Astrocyte of the spinal cord (primary cell): ENCODE measurements at places on chromosomes 7 and 10.
A peak's percentile ranks its signal among the peaks of the same experiment; 100 is the strongest.

DNA sequence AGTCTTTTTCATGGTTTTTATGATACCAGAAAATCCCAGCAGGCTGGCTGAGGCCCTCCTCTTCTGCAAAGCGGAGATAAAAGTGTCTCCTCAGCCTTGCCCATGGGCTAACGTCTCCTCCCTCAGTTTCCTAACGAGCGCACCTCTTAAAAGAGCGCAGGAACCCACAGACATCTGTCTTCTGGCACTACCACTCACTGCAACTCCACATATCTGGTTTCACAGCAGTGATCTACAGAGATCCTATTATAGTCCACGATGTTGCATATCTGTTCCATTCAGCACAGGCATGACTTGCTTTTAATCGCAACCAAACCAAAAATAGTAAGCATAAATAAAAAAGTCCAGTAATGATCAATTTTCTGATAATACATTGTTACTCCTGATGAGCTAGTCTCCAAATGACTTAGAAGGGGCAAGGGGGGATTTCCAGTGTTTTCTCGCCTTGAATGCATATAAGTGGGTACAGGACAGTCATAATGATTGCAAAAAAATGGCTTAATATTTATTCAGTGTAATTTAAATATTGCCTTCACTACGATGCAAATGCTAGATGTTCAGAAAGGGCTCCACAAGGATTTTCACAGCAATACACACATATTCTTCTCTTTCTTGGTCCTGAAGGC is 20.9 kb downstream of the ANKRD22 start:
- no peak for DNase-seq

DNA sequence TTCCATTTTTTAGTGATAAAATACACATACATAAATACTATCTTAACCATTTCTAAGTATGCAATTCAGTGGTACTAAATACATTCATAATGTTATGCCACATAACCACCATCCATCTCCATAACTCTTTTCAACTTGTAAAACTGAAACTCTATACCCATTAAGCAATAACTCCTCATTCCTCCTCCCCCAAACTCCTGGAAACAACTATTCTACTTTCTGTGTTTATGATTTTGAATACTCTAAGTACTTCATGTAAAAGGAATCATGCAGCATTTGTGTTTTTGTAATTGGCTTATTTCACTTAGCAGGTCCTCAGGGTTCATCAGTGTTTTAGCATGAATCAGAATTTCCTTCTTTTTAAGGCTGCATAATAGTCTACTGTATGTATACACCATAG is 131.8 kb downstream of the TES start:
- no peak for DNase-seq

GRCh38 chr7:41559426-41559825 is 143.5 kb downstream of the INHBA start:
- no peak for DNase-seq

DNA sequence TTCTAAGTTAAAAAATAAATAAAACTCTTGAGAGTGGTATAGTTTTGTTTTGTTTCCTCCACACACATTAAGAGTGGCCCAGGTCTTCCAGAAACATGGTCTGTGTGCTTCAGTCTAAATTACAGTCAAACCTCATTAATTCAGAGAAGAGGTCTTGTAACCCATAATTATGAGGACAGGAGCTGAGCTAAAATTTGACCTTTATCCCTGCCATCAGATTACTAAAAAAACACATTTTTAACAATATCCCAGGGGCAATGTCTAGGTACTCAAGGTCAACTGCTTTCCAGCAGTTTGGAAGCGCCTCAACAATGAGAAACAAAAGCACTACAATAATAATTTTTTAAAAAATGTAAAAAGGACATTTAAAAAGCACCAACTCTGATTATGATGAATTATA is 184.1 kb upstream of the PFKP start:
- no peak for DNase-seq

DNA sequence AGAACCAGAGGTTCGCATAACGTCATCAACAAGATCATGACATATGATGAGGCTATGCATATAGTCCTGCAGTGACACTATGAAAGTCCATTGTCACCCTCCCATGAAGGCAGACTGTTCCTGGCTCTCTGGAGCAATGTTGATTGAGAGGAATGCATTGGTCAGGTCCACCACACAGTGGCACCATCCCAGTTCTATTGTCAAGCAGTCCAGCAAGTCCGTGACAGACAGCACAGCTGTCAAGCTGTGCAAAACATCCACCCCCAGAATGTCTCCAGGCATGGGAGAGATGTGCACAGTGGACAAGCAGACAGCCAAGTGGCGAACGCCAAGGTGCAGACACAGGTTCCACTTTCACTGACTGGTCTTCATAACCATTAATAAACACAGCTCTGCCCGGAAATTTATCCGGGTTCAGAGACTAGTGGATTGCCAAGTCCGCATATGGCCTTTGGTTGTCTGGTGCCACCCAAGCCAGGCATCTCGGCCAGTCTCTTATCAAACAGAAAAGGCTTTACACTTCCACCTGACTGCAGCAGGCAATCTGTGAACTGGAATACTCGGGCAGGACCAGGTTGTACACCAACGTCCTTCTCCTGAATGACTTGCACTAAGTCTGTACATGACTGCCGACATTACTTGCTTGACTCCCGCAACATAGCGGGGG is 7.2 kb downstream of the RNF133 start:
- no peak for DNase-seq

GRCh38 chr7:34991938-34992840 is 45.1 kb downstream of the DPY19L1 start:
- DNase-seq = peak; percentile 60

- DNase-seq = no peak
Measured at GRCh38 chr7:49486974-49487829, 286.2 kb upstream of the VWC2 start.

DNA sequence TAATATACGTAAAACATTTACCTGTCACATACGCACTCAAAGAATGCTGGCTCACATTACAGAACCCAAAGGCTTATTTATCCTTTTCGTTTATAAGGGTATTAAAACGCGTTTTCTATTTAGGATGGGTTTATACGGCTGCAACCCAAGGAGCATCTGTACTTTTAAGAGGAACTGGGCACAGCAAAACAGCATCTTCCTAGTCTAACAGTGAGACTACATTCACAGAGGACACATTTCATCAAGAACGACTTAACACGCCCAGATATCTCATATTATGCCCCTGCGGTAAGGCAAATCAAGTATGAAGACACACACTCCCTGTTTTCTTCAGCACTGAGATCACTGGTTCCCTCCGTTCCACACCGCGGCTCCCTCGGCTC is 533 bp upstream of the DMTF1 start:
- no peak for DNase-seq

- DNase-seq = no peak
Measured at GRCh38 chr7:74293577-74293908, 4.3 kb downstream of the CLIP2 start.

DNA sequence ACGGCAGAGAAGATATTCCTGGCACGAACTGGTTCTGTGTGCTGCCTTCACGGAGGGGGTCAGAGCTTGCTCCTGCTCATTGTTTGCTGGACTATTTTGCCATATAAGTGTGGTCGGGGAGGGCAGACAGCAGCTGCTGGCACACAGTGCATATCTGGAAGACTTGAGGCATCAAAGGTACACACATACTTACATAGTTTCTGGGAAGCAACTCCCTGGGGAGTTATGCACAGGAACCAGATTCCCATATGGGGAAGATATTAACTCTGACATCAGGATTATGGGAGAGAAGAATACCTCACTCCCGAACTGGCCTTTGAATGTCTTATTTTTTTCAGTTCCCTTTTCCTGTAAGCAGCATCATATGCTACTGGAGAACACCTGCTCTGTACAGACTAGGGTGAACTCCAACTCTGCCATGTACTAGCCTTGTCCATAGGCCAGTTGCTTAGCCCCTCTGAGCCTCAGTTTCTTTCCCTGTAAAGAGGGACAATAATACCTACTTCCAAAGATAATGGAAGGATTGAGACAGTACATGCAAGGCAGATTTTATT is 41.5 kb downstream of the LGI1 start:
- DNase-seq = no peak
